ENCODE measurements at places on chromosomes 7 and 10.

GRCh38 chr7:20508109-20508508 lies 107.4 kb upstream of the ABCB5 start:
- DNase-seq = no peak

- DNase-seq = peak; percentile 16
Observed at GRCh38 chr10:30591249-30591670, 38.3 kb downstream of the LYZL2 start.

DNA sequence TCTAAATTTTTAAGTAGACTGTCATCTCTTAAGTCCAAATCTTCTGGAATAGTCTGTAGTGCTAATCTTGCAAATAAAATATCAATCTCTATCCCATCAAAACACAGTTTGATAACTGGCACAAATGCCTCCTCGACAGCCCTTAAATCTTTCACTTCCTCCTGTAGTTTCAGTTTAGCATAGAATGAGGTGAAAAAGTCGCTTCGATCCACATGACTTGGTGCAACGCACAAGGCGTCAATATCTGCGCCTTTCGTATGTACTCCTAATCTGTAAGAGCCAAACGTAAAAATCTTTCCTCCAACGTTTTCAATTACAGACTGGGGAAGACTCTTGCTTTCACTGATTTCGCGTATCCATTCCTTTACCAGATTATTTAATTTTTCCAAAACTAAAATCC lies 603 bp downstream of the PAPOLB start:
- DNase-seq = no peak

GRCh38 chr7:55242613-55243012 lies 122.5 kb upstream of the LANCL2 start:
- DNase-seq = no peak

GRCh38 chr7:38368191-38368605 lies 94.8 kb upstream of the TARP start:
- DNase-seq = peak; percentile 75

DNA sequence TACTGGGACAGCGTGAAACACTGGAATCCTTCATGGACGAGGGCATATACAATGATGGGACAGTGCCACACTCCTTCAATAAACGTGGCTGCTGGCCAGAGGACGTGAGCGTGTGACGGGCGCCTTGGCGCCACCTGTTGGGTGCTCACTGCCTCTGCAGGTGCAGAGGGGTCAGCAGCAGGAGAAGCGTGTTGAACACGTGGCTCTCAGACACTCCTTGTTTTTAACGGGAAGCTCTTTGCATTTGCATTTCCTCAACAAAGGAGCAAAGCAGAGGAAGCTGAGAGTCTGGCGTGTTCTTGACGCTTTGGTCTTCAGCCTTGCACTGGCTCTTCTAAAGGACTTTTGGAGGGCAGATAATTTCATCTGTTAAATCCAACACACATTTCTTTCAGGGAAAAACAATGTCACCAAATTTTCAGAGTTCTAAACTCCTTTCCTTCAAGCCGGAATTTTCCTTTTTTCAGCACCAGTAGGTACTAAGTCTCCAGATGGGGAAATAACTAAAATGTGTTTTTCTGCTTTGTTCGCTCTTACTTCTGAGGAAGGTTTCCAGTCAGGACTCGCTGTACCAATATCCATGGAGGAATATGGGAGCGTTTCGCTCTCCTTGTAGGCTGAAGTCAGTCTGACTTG lies 2.9 kb upstream of the GET4 start:
- peak; percentile 41 for DNase-seq

- no peak for DNase-seq
Observed at GRCh38 chr10:35166607-35167006, 40.0 kb downstream of the CREM start.

DNA sequence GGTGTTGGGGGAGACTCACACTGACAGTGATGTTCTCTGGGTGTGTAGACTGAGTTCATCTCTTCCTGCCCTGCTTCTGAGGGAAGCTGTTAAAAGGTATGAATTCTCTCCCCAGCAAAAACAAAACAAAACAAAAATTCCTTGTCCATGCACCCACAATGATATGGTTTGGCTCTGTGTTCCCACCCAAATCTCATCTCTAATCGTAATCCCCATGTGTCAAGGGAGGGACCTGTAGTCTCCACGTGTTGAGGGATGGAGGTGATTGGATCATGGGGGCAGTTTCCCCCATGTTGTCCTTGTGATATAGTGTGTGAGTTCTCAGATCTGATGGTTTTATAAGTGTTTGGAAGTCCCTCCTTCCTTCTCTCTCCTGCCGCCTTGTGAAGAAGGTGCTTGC lies 245.5 kb downstream of the GALNT17 start:
- DNase-seq = no peak

Data from effector CD8-positive, alpha-beta T cell (primary cell).